ENCODE measurements at places on chromosomes 16 and 17.

DNA sequence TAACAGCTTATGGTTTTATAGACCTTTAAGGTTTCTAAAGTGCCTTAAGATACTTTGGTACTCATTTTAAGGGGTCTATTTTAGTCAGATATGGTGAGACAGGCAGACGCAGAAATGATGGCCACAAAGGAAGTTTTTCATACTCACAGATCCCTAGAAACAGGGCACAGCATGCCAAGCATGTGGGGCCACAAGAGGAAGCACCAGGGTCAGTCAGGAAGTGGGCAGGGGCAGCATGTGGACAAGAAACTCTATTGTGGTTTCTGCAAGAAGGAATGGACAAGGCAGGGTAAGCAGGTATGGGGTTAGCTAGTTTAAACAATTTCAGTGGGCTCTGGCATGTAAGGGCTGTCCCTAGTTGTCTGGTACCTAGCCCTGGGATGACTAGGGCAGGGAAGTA lies 8.5 kb downstream of the EFCAB3 start:
- DNase-seq: no peak

- no peak for DNase-seq
Measured at GRCh38 chr16:22174642-22175041, 12.3 kb downstream of the SDR42E2 start.

DNA sequence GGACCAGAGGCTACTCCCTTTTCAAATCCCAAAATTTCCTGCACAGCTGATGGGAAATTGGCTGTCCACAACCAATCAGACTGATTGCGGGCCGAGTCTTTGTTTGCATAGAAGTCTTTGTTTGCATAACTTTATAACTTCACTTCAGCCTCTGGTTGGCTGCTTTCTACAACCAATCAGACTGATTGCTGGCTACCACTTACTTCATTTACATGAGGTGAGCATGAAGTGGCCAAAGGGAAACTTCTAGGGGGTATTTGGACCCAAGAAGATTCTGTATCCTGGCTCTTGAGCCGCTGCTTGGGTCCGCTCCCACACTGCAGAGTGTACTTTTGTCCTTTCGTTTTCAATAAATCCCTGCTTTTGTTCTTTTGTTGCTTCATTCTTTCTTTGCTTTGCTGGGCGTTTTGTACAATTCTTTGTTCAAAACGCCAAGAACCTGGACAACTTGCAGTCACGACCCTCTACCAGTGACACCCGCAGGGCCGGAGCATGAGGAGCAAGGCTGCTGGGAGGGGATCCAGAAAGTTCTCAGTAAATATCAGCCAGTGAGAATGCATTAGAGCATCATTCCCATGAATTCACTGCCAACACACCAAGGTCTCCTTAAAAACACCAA lies 67.5 kb downstream of the IQCK start:
- DNase-seq: no peak

DNA sequence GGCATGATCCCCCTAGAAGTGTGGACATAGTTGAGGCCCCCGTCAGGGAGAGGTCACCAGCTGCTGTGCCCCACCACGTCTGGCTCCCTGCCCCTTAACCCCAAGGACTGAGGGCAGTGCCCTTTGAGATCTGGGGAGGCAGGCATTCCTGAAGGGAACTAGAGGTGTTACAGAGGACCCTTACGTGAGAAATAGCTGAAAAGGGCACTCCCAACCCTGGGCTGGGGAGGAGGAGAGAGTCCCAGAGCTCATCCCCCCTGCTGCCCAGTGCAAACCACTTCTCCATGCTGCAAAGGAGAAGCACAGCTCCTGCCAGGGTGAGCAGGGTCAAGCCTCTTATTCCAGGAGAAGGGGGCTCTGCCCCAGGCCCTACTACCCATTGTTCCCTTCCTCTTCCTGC lies 10.3 kb upstream of the MINK1 start:
- no peak for DNase-seq

GRCh38 chr17:68182940-68183551 lies 64.8 kb upstream of the AMZ2 start:
- DNase-seq: no peak

DNA sequence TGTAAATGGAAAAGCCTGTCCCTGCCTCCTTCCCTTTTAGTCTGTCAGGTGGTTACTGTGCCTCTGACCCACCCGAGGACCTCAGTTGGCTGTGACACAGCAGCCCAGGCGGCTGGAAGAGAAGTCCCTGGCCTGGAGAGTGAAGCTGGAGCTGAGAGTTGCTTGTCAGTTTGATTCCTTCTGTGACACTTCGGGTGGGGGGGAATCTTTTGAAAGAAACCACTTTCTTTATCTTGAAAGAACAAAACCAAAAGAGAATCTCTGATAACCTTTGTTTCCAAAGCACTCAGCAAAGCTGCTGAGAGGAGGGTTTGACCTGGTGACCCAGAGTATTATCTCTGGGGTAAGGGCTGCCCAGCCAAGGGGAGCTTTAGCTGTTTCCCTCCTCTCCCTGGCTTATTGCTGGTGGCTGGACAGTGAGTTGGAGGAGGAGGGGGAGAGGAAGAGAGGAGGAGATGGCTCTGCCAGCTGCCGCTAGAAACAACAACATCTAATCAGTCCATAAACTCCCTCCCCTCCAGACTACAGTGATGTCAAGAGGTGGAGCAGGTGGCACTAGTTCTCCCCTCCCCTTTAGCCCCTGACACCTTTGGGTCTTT lies 34.0 kb downstream of the YPEL2 start:
- DNase-seq: no peak

DNA sequence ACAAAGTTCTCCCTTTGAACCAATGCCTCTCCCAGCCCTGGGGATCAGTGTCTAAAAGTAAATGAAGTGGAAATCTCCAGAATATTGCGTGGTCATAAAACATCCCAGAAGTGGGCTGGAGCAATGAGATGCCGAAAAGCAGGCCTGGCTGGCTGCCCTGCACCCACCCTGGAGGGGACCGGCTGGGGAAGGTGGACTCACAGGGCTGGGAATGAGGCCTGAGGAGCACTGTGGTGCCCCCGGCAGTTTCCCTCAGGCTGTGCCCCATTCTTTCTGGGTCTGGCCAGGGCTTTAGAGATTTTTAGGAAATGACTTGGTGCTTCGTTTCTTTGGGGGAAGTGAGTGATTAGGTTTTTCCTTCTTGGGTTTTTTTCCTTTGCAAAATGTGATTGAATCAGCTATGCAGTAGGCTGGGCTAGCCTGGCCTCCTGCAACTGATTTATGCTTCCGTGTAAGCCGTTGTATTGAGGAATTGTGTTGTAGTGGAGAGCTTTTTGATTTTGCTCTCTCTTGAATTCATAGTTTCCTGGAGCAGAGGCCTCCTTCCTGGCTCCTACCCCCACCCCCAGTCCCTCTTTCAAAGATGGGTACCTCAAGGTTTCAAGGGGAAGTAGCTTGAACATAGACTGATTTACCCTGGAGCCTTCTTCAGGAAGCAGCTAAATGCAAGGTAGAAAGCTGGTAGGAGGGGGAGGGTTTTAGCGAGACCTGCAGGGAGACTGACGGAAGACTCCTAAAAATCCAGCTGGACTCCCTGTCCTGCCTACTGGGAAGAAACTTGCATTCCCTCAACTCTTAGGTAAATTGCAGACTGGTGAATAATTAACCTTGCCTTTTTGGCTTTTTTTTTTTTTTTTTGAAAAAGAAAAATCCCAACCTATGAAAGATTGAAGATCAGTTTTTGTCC lies 170.2 kb downstream of the RAB11FIP4 start:
- peak; percentile 69 for DNase-seq

GRCh38 chr17:13678841-13679240 lies 77.1 kb upstream of the HS3ST3A1 start:
- DNase-seq: no peak

DNA sequence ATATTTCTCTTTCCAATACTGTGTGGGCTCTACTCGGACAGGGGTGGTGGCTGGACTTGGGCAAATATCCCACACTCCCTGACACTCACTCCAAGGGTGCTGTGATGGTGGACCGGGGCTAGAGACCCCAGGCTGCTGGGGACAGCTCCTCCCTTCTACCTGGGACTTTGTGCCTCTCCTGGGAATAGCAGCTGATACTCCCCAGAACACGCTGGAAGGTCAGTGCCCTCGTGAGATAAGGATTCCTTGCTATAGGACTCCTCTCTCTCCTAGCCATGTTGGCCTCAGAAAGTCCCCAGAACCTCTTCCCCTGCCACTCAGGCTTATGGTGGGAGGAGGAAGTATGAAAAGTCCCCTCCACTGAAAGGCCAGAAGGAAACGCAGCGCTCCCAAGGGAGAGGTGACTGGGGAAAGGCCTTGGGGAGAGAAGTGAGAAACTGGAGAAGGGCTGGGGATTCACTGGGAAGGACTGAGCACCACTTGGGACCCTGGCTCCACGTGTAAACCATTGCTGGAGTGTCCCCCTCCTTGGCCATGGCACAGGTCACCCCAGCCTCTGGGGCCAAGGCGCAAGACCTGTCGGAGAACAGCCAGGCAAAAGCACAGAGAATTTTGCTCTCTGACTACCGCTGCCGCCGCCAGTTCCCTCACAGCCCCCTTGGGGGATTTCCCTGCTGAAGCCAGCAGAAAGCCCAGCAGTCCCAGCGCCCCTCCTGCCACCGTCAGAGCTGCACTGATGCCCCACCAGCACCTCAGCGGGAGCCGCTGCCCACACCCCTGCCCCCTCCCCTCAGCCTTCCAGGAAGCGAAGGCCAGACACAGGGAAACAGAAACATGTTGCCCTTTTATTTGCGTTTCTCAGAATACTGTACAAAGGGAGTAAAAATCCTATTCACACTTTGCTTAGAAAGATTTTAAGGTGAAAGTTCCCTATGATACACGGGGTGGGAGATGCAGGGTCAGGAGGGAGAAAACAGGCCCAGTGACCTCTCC lies 2.1 kb upstream of the GSDMB start:
- no peak for DNase-seq

- DNase-seq: no peak
Measured at GRCh38 chr17:81832608-81833159, 407 bp downstream of the MCRIP1 start.

DNA sequence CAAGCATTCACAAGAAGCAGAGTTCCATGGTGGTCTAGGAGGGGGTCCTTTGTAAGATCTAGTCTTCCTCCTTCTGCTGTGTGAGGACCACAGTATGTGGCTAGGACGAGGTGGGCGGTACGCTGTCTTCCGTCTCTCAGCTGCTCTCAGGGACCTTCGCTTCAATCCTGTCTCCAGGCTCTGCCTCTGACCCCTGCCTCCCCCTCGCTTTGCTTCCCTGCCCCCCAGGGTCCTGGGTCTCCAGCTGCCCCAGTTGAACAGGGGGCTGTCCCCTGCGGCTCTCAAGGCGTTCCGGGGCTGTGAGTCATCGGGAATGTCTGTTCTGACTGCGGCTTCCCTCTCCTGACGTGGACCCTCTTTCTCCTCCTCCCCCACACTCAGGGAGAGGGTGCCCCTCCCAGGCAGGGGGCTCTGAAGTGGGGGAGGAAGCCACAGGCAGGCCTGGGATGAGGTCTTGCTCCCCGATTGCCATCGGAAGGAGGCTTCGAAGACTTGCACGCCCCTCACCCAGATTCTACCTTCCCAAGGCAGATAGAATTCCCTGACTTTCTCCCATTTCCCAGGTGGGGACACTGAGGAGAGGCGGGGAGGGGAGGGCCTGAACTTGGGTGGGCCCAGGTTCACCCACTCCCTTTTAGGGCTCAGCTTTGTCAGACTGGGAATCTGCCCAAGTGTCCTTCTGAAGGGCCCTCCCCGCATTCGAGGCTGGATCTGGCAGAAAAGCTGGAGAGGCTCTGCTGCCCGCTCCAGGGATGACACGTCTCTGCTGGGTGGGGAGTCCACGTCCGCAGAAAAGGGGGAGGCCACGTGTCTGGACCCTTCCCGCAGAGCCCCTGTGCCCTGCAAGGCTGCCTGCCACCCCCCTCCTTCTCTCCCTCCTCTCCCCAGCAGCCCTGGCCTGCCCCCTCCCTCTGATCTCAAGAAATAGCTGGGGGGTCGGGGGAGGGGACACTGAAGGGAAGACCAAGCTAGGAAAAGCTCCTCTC lies 9.1 kb upstream of the COL1A1 start:
- peak; percentile 100 for DNase-seq

DNA sequence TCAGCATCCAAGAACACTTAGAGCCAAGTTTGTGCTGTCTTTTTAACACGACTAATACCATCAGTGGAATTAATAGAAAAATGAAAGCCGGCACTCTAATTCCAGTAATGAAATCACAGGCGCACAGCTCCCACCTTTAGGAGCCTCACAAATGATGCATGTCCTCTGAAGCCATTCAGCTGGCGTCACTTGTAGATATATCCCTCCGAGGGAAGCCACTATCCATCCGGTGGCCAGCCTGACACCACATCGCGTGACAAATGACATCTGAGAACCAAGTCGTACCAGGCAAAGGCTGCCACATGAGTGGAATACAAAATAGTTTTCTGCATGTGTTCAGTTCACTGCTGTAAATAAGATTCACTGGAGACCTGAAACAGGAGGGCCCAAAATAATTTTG lies 205.6 kb downstream of the GRIN2A start:
- no peak for DNase-seq

DNA sequence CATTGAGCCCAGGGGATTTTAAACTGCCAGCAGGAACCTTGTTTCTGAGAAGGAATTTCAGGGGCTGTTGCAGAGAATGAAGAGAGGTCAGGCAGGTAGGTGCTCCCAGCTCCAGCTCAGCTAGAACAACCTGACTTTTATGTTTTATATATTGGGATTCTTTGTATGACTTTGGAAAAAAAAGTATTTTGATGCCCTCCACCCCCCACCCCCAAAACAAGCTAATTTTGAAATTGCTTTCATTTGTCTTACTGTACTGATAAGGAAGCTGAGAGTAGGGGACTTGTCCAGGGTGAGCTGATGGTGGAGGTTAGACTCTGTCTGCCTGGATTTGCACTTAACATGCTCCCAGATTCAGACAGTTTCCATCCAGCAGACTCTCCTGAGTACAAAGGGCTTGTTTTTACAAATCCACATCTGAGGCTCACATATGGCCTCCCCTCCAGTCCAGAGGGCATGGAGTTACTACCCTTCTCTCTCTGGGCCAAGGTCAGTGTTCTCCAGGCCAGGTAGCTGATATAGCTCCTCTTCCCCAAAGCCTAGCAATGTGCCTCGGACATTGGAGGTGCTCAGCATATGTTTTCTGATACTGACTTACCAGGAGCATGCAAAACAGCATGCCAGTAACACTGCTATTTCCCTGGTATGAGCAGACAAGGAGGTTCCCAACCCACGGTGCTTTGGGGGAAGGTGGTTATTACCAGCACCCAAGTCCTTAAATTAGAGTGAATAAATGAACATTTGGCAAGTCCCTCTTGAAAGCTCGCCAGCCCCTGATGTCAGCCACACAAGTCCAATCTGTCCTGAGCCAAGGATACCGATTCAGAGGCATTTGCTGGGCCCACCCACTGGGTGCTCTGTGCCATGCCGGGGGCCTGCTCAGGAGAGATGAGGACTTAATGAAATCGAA lies 11.3 kb downstream of the STX1B start:
- no peak for DNase-seq

GRCh38 chr17:71780596-71780995 lies 340.2 kb upstream of the SOX9 start:
- DNase-seq: no peak
